ENCODE measurements at places on chromosomes 2 and 18. TPM values are rescaled to one million over a fixed set of nuclear protein-coding genes. Genes with fewer than 3 reads are reported as not detected.

SH2D6 gene
- total RNA-seq, result 3.1 TPM

NEU4 gene
- 109 TPM for total RNA-seq

MRO gene
- 12.0 TPM for total RNA-seq

CCDC138 gene
- 3.1 TPM for total RNA-seq

FKBP7 gene
- 3.4 TPM for total RNA-seq

HSPE1 gene
- total RNA-seq, result 91.6 TPM

GRB14 gene
- 39.3 TPM for total RNA-seq

L3MBTL4 gene
- total RNA-seq, result 10.9 TPM

IL36RN gene
- not detected for total RNA-seq

CHST9 gene
- 3.1 TPM for total RNA-seq

SNTG2 gene
- not detected for total RNA-seq

SKOR2 gene
- not detected for total RNA-seq

PLGLB1 gene
- 104 TPM for total RNA-seq

KCNG2 gene
- not detected for total RNA-seq

GCG gene
- not detected for total RNA-seq

DNA sequence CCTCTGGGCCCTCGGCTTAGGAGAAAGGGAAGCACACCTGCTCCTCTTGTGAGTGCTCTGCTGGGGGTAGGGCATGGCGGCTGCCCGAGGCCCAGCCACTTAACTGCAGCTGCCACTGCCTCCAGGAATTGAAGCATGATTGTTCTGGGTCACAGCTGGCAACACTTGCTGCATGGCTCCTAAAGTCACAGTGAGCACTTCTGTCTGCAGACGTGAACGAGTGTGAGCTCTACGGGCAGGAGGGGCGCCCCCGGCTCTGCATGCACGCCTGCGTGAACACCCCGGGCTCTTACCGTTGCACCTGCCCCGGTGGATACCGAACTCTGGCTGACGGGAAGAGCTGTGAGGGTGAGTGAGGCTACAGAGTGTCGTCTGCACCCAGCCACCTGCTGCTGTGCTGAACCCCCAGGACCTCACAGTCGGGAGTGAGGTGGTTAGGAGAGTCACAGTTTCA lies 44.4 kb downstream of the FBLN7 start:
- no peak for DNase-seq

DNA sequence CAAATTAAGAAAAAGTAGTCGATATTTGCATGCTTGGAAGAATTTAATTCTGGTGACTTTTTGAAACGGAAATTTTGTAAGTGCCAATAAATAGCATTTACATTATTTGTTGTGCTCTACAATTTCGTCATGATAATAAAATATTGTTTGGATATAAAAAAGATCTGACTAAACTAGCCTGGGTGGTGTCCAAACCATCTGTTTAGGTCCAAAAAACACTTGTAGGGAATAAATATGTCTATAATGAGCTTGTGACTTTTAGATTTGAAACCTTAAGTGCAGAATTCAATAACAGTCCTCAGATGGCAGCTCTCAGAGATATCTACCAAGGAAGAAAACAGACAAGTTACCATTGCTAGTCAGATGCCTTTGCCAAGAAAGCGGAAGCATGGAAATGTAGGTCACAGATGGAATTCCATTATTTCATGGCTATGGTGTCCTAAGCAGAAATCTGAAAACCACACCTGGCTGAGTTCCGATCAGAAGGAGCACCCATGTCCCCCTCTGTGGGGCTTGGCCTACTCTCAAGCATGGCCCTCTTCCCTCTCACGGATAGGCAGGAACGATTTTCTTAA lies 731.1 kb downstream of the RNF144A start:
- DNase-seq, result no peak

DNA sequence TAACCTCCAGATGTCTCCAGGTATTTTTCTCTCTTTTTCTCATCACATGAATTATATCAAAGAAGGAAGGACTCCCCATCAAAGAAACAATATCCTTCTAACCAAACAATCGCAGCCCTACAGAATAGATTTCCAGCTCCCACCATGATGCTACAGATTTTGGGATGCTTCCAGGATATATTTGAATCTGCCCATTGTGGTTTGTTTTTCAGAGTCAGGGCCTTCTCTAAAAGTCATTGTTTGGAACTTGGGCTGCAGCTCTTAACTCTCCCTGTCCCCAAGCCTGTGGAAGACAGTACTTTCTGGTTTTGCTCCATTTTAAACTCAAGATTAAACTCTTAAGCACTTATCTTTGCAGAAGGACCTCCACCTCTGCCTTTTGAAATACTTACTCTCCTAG lies 223.2 kb downstream of the PMAIP1 start:
- no peak for DNase-seq

GRCh38 chr2:17736989-17737388 lies 16.6 kb downstream of the SMC6 start:
- DNase-seq, result no peak

DNA sequence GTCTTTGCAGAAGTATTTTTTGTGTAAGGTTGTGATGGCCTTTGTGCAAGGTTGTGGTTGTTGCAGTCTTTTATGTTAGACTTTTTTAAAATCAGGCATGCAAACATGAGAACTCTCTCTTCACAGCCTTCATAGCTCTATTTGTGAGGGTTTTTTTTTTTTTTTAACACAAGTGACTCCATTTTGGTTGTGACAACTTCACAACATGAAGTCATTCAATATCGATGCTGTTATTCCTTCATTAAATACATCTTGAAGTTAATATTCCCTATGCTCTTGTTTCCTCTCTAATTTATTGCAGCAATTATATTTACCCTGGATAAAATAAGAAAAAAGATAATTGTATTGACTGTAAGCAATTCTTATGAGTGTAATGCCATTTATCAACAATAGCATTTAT lies 35.5 kb downstream of the DHRS9 start:
- DNase-seq, result no peak

DNA sequence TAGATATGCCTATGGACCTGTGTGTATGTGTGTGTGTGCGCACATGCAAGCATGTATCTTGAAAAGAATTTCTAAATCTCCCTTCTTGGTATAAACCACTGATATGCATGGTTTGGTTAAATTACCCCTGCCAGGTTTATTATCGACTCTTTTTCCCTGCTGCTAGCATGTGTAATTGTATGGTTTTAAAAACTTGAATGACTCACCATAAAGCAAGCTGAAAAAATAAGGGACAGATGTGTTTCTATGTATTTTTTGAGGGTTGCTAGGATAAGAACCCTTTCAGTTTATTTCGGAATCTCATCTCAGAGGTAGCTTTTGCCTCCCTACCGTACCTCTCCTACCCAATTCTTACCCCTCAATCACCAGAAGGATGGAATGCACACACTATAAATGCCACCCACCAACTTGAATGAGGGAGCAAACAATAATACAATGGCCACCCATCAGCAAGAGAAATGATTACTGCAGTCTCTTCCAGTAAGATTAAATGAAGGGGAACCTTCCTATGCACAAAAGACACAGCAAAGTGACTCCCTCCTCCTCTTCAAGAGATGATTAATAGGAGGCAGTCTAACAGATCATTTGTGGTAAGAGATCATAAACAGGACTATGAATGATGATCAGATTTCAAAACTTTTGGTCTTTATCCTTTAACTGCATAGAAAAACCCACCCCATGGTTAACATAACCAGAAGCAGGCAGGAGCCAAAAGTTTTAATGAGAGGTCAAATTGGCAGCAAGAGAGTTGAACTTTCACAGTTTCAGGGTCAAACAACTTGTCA lies 357.2 kb downstream of the SATB2 start:
- no peak for DNase-seq

GRCh38 chr18:24875777-24876176 lies 415.3 kb downstream of the HRH4 start:
- no peak for DNase-seq

- no peak for DNase-seq
Measured at GRCh38 chr2:241769819-241770184, 6.8 kb upstream of the GAL3ST2 start.

- no peak for DNase-seq
Measured at GRCh38 chr2:157898591-157898996, 22.5 kb upstream of the ACVR1 start.

GRCh38 chr2:141348481-141348880 lies 782.3 kb downstream of the LRP1B start:
- DNase-seq, result no peak

DNA sequence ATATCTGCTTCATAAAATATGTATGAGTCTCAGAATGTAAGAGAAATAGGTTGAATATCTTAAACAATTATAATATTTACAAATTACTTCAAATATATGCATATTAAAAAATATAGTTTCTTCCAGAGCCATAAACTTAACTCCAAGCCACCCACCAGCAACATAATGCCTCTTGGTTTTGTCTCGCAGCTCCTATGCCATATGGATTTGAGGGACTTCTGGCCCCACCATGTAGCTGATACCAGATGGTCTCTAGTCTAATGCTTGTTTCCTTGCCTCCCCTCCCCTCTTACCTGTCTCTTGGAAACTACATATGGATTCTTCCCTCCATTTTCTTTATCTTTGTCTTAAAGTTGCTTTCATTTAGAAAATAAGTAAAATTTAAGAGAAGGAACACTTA lies 114.3 kb downstream of the GCA start:
- DNase-seq, result no peak

DNA sequence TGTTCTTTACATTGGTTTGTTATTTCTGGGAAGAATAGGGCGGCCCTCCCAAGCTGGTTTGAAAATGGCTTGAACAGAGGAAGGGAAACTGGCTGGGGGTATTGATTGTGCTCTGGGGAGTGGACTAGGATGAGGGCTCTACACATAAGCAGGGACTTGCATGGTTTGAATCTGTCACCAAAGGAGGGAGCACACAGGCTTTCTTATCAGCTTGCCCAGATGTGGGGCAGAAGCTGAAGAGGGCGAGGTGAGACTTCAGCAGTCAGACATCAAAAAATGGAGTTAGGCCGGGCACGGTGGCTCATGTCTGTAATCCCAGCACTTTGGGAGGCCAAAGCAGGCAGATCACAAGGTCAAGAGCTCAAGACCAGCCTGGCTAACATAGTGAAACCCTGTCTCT lies 7.2 kb upstream of the RAB12 start:
- no peak for DNase-seq

- no peak for DNase-seq
Measured at GRCh38 chr2:18398833-18399232, 161.6 kb downstream of the RDH14 start.

- no peak for DNase-seq
Measured at GRCh38 chr2:233714121-233714520, 1.4 kb downstream of the UGT1A5 start.

GRCh38 chr2:149814049-149814448 lies 226.5 kb upstream of the MMADHC start:
- DNase-seq, result no peak

GRCh38 chr2:157262248-157262647 lies 4.7 kb downstream of the GALNT5 start:
- DNase-seq, result no peak

DNA sequence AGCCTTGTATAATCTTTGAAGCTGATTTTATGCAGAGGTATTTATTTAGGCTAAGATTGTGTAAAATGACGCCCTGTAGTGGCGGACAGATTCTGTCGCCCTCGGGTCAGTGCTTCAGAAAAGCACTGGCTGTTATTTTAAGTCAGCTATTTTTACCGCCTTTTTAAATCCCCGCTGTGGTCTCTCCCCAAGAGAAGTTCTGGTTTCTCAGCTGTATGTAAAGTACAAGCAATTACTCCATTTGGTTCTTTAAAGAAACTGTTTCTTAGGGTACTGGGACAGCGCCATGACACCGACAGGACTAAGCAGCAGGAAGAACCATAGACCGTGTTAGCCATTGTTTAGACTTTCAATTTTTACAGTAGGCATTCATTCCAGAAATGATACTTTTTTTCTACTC lies 65.0 kb downstream of the UGGT1 start:
- DNase-seq, result no peak

DNA sequence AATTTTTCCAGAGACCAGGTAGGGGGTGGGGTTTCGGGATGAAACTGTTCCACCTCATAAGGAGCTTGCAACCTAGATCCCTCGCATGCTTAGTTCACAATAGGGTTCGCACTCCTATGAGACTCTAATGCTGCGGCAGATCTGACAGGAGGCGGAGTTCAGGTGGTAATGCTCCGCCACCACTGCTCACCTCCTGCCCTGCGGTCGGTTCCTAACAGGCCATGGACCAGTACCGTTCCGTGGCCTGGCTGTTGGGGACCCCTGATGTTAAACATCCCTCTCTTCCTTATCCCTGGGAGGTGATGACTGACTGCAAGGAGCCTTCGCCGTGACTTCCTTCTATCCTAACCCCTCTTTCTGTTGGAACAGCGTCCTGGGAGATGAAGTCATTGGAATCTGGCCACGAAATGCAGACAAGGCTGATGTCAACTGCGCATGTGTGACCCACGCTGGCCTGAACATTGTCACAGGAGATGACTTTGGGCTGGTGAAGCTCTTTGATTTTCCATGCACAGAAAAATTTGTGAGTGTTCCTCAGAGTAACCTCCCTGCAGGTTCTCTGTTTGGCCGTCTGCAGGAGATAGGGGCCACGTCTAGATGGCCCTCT lies 82.4 kb downstream of the RTN4 start:
- DNase-seq, result no peak

GRCh38 chr2:118186110-118186857 lies 98.0 kb downstream of the INSIG2 start:
- DNase-seq, result peak; percentile 90
